Gastroesophageal sphincter (tissue), 4 donors: ENCODE measurements at places on chromosomes 7 and 10. TPM values are rescaled to one million over a fixed set of nuclear protein-coding genes. Genes with fewer than 3 reads are reported as not detected.

DNA sequence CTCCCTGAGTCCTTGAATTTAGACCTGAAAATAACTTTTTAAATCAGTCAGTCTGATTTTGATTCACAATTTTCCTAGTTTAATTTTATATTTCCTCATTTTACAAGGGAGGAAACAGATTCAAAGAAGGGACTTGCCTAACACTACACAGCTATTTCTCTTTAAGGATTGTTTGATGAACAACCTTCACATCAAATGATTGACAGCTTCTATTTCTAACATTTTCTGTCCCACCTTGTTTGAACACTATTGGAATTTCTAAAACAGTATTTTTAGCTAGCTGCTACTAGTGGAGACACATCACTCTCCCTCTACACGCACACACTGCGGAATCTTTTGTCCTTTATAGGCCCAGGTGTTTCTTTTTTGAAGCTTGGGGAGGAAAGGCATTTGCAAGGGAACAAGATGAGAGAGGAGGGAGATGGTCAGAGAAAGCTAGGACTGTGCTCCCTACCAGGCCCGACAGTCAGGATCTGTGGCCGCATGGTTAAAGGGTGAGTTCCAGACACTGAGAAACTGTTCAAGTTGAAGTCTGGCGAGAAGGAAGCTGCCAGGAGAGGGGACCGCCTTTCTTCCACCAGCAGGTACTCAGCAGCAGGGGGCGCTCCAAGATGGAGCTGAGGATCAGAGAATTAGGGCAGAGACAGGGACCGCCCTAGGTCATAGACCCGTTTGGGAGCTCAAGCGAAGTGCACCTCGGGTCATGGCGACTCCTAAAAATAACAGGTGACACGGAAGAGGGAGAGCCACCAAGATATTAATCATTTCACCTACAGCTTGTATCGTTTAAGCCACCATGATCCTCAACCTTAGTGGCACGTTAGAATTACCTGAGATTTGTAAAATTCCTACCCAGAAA lies 49.7 kb downstream of the DNAJC12 start:
- no peaks in the 10 kb centered on the region for H3K4me1 ChIP-seq
- peaks cover 4% of the 10 kb centered on the region for H3K27me3 ChIP-seq
- no peak overlapping the region for H3K4me3 ChIP-seq
- H3K27ac ChIP-seq, result no peak overlapping the region
- ATAC-seq, result no peak

GRCh38 chr10:46552526-46553237 lies 3.8 kb downstream of the GPRIN2 start:
- no peak overlapping the region for H3K4me3 ChIP-seq
- H3K27ac ChIP-seq, result no peak overlapping the region
- peaks cover 10% of the 10 kb centered on the region for H3K4me1 ChIP-seq

DNA sequence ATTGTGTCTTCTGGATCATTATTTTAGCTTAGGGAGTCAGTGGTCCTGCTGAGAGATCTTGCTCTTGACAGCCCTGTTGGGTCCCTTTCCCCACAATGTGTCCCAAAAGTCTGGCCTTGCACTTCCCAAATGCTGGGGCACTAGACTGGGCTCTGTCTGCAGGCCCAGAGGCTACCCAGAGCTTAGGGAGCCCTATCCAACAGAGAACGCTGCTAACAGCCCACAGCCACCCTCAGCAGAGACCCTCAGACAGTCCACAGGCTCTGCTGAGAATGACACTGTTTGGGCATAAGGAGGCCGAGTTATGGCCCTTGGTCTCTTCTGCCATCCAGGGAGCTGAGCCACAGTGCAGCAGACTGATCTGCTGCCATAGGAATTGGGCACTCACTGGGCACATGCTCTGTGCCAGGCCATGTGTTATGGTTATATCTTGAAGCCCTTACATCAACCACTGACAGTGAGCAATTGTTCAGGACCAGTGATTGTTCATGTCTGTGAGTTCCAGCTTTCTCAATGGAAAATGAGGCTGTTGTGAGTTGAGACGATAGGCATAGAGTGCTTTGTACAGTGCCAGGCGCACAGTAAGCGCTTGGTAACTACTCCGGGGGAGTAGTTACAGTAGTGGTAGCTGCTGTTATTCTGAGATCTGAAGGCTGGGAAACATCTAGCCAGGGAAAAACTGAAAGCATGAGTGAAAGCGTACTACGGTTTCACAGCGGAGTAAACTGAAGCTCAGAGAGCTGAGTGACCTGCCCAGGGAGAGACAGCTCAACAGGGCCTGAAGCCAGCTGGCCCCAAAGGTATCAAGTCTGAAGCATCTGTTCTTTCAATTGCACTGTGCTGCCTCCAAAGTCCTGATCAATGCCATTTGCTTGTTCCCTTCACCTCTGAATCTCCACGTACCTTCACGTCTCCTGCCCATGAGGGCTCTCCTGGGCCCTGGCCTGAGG lies 77.6 kb upstream of the PRLHR start:
- no peak overlapping the region for H3K4me3 ChIP-seq
- no peak overlapping the region for H3K27ac ChIP-seq
- no peak for ATAC-seq
- peaks cover 9% of the 10 kb centered on the region for H3K4me1 ChIP-seq
- H3K36me3 ChIP-seq, result no peaks in the 10 kb centered on the region

The DHTKD1 gene
- total RNA-seq, result 16.5 TPM

The GPR26 gene
- total RNA-seq, result 0.02 TPM

GRCh38 chr7:133777701-133778100 lies 349.4 kb upstream of the LRGUK start:
- H3K27ac ChIP-seq, result no peak overlapping the region
- H3K4me1 ChIP-seq, result no peaks in the 10 kb centered on the region
- no peaks in the 10 kb centered on the region for H3K36me3 ChIP-seq

The NRF1 gene
- 20.5 TPM for total RNA-seq

The TRIM24 gene
- 13.9 TPM for total RNA-seq
